ENCODE measurements at places on chromosomes 12 and 14. TPM values are rescaled to one million over a fixed set of nuclear protein-coding genes. Genes with fewer than 3 reads are reported as not detected.

- DNase-seq = no peak
Observed at GRCh38 chr14:24171422-24172260, at the start of gene REC8. REC8 (plus strand) TSS chr14:24172080; CDS start chr14:24172553, 473 bp downstream.

DNA sequence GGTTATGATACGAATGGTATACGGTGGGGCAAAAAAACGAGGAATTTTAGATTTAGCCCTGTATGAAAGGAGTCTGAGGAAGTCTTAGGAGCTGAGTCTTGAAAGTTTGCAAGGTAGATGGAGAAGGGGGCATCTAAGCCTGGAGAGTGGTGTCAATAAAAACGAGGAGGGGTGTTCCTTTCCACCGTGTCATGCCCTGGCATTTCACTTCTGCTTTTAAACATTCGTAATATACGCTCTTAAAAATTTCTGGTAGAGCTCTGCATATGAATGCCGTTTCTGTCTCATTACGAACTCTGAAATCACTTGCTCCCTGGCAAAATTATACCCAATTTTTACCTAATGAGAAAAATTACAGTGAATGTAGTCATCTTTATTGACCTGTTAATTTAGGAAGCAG lies 170.2 kb downstream of the ERC1 start:
- no peak for DNase-seq

GRCh38 chr12:122097584-122097926 lies 19.0 kb downstream of the MLXIP start:
- DNase-seq = no peak

- DNase-seq = no peak
Observed at GRCh38 chr12:123767613-123768012, 5.5 kb downstream of the DNAH10 start.

- peak; percentile 7 for DNase-seq
Observed at GRCh38 chr14:90105756-90106155, 44.0 kb downstream of the KCNK13 start.

LRRC10 gene
- not detected for total RNA-seq

GLI1 gene
- 0.63 TPM for total RNA-seq

DNA sequence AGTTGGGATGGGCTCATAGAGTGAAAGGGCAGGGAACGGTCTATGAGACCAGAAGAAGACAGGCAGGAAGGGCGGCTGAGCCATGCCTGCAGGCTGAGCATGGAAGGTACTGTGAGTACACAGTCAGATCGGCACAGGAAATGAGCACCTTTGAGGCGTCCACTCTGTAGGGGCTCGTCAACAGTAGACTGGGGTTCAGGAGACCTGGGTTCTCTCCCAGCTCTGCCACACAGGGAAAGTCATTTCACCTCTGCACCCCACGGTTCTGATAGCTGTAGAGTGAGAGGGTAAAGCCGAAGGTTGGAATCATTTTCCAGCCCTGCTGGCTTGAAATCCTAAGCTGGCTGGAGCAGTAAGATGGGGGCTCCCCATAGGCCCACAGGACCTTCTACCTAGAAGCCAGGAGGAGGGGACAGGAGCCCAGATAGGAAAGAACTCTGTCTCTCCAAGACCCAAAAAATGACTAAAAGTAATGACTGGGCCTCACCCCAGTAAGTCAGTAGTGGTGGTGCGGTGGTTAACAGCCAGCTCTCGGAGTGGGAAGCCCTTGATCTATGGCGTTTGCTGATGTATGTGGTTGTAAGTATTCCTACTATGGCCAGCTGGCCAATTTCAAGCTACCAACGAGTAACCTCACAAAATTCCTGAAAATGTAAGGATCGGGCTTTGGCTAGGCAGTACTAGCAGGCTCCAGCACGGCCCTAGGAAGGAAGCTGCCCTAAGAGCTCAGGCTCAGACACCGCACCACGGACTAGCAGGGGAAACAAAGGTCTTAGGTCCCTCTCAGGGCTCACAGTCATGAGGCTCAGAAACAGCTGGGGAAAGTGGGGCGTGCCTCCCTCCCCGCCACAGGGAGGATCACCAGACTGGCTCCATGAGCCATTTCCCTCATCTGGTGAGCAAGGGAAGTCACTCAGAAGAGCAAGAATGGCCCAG lies 10.3 kb upstream of the CD27 start:
- DNase-seq = no peak

GPRC5A gene
- 37.8 TPM for total RNA-seq

OR6C2 gene
- total RNA-seq = not detected

DNA sequence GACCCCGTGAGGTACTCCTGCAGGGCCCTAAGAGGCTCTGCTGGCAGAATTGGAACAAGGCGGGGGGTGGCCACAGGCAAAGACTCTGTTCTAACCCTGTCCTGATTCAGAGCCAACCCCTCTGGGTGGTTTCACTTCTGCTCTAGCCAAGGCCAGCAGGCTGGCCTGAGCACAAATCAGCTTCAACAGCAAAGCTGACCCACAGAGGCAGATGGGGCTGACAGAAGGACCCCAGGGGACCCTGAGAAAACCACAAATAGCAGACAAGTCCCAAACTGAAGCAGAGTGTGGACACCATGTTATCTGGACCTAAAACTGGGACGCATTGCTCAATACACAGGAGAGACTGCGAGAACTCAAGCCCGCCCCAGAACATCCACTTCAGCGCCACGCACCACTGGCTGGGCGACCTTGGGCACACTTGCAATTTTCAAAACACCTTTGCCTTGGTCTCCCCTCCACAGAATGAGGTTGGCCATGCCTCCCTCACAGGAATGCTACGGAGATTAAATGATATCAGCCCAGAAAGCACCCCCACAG lies 76.4 kb upstream of the DICER1 start:
- no peak for DNase-seq

DNA sequence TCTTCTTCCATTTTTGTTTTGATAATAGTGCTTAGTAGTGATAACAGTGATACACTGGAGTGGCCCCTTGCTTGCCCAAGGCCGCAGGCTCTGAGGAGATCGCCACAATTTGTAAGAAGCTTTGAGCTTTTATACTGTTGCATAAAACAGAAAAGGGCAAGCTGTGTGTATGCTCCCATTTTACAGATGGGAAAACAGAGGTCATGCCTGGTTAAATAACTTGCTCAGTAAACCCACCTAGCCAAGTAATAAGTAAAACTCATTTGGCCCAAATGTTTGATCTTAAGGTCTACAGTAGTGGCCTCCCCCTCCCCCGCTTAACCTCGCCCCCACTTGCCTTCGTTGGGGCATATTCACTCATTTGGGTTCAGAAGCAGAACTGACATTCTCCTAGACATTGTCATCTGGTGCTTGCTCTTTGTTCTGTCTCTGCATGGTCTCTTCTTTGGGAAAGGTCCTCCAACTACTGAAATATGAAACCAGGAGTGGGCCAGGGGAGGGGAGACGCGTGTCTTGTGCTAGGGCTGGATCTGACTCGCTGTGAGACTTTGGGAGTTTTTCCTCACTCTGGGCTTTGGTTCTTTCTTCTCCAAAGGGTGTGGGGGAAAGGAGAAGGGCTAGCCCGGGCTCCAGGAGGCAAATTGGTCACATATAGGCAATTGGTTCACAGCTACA lies 88.1 kb downstream of the PAPOLA start:
- no peak for DNase-seq

ZNF891 gene
- total RNA-seq = 0.43 TPM

CPNE6 gene
- total RNA-seq = not detected

FAM186B gene
- 1.4 TPM for total RNA-seq

- DNase-seq = peak; percentile 68
Observed at GRCh38 chr12:102033991-102034745, 27.6 kb downstream of the WASHC3 start.

DNA sequence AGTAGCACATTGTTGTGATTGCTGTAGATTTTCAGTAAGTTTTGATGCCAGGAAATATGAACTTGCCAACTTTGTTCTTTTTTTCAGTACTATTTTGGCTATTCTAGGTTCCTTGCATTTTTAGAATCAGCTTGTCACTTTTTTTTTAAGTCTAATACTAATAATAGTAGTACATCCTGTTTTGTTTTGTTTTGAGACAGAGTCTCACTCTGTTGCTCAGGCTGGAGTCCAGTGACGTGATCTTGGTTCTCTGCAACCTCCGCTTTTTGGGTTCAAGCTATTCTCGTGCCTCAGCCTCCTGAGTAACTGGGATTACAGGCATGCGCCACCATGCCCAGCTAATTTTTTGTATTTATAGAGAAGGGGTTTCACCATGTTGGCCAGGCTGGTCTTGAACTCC lies 16.5 kb downstream of the PWP1 start:
- DNase-seq = no peak

IKZF4 gene
- 1.4 TPM for total RNA-seq

DNA sequence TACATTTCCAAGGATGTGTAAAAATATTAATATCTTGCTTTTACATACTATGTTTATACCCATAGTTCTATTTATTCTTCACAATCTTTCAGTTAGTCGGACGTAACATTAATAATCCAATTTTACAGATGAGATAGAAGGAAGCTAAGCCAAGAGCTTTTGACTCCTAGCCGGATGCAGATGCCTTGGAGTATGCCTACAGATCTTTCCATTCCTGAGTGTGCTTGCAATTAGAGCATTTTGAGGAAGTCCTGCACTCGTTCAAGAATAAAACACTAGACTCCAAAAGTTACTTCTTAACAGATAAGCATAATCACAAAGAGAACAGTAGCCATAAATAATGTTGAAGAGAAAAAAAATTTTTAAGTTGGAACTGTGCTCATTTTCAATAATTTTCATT lies 337.6 kb upstream of the CLEC14A start:
- DNase-seq = no peak

GRCh38 chr14:69554500-69554899 lies 20.2 kb downstream of the CCDC177 start:
- no peak for DNase-seq

DNA sequence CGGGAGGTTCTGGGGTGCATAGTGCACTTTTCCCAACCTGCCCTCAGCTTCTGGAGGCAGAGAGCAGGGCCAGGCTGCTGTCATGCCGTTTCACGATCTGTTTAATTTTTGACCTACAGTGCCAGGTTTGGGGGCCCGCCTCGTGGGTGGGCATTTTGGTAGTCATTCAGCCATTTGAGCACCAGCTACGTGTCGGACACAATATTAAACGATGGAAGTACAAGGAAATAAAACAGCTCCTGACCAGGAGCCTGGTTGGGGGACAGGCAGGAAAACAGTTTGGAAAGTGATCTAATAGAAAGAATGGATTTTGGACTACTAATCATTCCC lies 708 bp downstream of the FNTB start:
- peak; percentile 42 for DNase-seq

GRCh38 chr12:49967777-49968250 lies 4.9 kb upstream of the AQP6 start:
- no peak for DNase-seq

DNA sequence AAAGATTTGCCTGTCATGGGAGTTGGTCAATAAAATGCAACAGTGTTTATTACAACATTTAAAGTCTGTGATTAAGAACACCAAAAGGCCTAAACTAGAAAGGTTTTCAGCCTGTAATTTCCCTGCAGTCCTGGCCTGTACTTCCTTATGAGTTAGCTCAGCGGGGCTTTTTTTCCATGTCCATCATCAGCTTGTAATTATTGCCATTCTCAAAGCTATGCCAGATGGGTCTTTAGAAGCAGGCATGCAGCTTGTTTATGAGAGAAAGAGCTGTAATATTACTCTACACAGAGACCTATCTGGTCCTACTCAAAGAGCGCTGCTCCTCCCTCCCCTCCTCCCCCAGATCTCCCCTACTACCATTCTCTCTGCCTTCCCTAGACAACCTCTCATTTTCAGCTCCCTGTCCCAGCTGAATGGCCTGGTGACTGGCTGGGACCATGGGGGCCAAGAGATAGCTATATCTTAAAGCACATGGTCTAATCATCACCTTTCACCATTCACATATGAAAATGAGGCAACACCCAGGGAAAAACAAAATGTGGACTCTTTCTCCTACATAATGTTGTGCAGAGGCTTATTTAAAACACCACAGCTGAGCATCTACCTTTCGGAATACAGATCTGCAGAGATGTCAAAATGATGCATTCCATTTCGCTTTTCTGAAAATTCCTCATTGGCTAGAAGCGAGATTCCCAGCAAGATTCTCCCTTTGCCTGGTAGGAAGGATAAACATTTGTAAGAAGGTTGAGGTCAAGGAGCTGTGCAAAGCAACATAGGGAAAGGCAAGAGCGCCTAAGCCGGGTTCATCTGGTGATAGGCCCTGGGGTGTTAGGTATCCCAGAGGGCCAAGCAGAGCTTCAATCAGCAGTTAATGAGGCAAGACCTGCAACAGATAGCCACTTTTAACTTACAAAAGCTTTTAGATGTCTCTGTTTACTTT lies 209.7 kb upstream of the CDKN3 start:
- DNase-seq = no peak

CISTR gene
- not detected for total RNA-seq

- DNase-seq = no peak
Observed at GRCh38 chr14:64174922-64175782, 119.0 kb downstream of the ESR2 start.

DNA sequence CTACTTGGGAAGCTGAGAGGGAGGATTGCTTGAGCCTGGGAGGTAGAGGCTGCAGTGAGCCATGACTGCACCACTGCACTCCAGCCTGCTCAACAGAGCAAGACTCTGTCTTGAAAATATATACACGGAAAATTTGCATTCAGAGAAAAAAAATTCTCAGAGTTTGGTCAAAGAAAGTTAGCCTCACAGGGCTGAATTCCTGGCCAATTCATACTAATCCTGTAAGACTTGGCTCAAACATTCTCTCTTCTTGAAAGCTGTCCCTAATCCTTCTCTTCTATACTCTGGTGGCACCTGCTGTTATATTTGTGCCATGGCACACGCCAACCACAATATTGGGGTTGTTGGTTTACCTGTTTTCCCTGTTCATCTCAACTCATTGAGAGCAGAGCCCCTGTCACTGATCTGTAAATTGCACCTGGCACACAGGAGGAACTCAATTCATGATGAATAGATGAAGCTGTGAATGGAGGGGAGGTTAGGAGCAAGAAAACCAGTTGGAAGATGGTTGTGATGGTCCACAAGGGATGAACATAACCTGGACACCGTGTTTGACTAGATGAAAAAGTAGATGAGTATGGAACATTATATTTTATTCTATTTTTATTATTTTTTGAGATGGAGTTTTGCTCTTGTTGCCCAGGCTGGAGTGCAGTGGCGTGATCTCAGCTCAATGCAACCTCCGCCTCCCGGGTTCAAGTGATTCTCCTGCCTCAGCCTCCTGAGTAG lies 36.8 kb upstream of the SPTSSA start:
- peak; percentile 34 for DNase-seq

DNA sequence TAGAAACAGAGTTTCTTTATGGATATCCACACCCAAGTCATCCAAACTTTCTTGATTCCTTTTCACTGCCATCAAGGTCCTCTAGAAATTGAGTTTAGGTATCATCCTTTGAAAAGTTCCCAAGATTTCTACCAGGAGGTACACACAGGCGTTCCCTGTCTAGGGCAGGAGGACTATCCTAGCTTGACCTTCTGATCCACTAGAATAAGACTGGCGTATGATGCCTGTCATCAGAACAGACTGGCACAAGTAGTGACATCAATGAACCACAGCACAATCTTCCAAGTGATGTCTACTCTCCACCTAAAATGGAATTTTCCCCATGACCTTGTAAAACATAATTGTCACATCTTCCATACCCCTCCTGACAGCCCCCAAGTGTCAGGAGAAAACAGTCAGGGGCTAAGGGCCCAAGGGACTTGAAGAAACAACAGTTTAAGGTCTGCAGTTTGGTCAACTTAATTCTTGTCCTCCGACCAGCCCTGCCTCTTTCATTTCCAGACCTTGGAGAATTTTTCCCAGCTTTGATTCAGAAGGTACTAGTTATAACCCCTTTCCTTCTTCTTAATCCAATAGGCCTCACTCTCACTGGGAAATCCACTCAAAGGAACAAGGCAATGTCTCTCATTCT lies 100.7 kb upstream of the FKBP4 start:
- no peak for DNase-seq
